ENCODE measurements at places on chromosomes 7 and 10.

DNA sequence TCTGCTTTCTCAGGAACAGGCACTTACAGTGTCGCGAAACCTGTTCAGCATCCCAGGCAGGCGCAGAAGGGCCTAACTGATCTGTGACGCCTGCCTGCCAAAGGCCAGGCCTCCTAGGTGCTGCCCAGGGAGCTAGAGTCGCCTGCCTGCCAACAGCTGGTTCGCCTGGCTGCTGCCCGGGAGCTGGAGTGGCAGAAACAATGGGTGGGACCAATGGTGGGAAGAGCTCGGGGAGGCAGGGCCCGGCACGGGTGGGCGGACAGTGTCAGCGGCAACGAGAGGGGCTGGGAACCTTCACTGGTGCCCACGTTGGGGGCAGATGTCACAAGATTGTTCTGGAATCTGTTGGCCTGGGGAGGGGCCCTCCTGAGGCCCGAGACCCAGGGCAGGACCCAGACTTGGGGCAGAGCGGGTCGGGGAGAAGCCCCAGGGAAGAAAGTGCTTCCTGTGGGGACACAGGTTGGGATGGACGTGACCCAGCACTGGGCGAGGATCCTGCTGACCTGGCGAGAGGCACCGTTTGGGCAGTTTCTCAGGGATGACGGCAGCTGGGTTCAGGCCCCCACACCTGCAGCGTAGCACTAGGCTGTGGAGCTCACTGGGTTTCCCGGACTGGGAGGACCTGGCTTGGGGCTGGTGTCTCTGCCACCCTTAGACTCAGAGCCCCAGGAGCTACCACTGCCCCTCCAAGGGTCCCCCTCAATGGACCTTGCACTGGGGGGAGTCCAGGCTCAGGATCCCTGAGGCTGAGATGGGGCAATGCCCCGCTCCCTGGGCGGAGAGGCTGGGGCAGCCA, 181.8 kb downstream of the ELFN1 start:
- peak; percentile 0 for DNase-seq

DNA sequence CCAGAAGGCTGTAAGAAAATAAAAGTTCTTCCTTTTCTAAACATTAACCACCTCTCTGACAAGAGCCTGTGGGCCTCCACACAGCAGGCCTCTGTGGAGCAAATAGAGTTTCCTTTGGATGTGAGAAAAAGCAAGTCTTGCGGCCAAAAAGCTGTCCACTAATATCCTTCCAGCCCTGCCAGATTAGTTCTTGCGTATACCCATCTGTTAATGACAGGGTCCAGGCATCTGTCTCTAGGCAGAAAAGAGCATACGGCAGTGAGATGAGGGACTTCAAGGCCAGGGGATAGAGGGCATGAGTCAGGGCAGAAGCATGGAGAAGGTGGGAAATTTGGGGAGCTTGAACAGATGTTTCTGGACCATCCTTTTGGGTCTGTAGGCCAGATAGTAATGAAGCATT, 164.9 kb downstream of the NSUN6 start:
- no peak for DNase-seq

DNA sequence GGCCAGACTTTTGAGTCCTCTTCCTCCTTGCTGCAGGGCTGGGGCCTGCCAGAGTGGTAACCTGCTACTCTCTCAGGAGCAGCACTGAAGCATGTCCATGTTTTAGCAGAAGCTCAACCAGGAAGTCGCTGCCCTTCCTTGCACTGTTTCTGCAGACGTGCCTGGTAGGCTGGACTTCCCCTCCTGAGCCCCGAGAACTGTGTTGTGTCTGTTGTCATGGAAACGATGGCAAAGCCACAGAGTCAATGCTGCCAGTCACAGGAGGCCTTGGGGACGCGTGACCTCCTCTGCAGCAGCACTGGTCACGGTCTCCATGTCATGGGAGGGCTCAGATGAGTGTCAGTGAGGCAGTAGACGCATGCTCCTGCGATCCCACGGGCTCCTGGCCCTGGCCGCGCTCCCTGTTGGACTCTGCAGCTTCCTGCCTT, 145.5 kb downstream of the FANK1 start:
- DNase-seq: peak; percentile 52

- DNase-seq: no peak
Observed at GRCh38 chr7:12957487-12957886, 270.1 kb downstream of the ARL4A start.

- DNase-seq: no peak
Observed at GRCh38 chr7:34727464-34727995, 69.5 kb downstream of the NPSR1 start.

DNA sequence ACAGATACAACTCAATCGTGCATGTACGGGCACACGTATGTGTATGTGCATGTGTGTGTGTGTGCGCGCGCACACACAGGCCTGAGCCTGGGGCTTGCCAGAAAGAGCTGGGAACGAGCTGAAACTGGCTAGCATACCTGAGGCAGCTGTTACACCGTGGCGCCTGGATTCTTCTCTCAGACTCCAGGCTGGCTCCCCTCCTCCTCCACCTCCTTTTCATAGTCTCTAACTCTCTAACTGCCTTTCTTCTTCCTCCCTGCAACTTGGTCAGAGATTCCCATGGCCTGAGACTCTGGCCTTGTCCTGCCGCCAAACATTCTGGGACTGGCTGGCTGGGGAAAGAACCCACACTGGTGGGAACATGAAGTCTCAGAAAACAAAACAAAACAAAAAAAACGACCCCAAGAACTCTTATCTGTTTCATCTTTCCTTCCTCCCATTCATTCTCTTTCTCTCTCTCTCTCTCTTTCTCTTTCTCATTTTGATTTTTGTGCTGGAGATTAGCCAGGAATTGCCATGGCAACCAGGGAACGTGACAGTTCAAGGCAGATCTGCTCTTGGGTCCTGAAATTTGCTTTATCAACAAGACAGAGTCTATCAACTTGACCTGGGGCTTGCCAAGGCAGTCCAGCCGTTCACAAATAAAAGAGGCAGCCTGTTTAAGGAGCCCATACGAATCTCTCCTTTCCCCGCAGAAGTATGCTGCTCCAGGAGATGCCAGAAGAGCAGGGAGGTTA, 76.8 kb upstream of the SEM1 start:
- no peak for DNase-seq

DNA sequence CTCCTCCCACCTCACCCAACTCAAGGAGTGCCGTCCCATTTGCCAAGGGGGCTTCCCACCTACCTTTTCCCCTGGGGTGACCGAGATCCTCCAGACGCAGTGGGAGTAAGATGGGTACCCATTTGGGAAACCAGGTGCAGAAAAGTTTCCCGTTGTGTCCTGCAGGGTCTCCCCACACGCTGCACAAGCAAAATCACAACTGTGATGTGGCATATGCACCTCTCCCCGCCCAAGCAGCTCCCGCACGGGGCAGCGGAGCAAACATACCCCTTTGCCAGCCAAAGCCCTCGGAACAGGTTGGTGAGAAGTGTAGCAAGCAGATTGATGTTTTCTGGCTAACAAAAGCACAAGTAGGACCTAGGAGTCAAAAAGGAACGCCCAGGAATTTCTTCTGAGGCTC, 51.5 kb upstream of the OPALIN start:
- no peak for DNase-seq

GRCh38 chr10:79384773-79385391, 37.6 kb downstream of the PPIF start:
- no peak for DNase-seq

DNA sequence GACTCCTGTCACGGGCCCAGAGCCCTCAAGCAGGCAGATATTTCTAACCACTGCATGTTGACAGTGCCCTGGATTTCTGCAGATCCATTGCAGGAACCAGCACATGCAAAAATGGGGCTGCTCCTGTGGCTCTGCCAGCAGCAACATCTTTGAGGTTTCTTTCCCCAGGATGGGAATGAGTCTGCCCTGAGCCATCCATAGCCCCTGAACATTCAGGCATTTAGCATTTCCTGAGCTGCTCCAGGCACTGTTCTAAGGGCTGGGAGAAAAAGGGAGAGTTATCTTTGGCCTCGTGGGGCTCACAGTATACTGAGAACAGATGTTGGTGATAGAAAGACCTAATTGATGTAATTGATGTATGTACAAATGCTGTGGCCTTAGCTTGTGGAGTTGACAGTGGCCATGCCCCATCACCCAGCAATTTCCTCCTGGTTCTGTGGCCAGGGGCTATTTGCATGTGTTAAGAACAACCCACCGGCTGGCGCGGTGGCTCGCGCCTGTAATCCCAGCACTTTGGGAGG, 66.0 kb upstream of the LRRC4 start:
- DNase-seq: no peak

- DNase-seq: no peak
Observed at GRCh38 chr7:41847151-41847550, 144.3 kb upstream of the INHBA start.

DNA sequence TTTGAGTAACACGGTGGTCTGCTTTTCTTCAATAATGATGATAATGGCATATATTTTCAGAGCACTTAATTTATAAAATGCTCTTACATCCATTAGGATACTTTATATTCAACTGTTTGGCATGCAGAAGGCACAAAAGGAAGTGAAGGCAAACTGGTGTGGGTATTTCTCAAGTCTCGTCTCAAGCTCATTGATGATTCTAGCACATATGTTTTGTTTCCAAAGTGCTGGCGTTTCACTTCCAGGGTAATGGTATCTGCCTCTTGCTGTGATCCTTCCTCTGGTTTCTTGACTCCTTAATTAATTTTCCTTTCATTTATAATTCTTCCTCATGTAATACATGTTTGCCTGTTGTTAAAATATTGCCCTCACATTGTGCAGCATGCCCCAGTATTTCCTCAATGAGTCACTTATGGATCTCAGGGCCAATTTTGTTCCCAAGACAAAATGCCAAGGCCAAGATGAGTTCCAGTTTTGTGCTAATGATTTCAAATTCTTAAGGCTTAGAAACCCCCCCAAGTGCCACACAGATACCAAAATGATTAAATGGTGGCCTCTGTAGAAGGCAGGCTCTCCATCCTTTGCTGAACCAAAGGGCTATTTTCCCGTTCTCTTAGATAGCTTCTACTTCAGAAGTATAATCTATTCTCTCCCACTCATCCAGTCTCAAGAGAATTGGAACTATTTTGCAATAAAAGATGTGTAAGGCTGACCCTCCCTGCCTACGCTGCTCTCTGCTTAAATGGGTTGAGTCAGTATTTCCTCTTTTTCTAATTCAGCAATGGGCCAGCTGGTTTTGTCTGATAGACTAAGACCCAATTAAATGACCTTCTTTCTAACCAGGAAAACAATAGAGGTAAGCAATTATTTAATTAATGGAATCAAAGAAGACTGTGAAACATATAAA, 171.2 kb downstream of the ZNF365 start:
- DNase-seq: no peak

GRCh38 chr7:27344471-27344870, 101.9 kb downstream of the EVX1 start:
- no peak for DNase-seq

GRCh38 chr10:58967551-58968388, 208.7 kb upstream of the PHYHIPL start:
- no peak for DNase-seq

- DNase-seq: peak; percentile 15
Observed at GRCh38 chr10:91389636-91390512, 20.3 kb upstream of the HECTD2 start.

DNA sequence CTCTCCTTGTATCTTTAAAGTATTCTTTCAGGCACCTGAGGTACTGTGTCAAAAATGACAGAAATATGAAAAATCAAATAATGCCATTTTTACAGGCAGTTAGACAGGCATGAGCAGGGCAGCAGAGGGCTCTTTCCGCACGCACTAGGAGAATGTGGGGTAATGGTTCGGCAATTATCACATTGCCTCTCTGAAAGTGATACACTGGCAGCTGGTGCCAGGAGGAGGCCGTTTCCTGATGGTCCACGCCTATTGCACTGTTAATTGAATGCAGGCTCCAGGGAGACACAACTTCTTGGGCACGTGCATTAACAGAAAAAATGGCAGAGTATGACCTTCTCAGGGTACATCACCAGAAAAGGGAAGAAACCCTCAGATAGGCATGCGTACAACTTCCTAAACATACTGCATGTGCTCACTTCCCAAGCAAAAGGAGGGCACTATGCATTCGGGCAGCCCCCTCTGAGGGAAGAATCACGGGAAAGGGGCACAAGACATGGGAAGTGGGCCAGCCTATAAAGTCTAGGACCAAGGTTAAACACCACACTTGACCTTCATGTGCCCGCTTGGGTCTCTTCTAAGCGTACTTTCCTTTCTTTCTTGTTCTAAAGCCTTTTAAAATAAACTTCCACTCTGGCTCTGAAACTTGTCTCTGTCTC, 161.7 kb downstream of the TNS3 start:
- DNase-seq: no peak
